ENCODE measurements at places on chromosomes 11 and 22. TPM values are rescaled to one million over a fixed set of nuclear protein-coding genes. Genes with fewer than 3 reads are reported as not detected.
A peak's percentile ranks its signal among the peaks of the same experiment; 100 is the strongest.

- no peak for DNase-seq
Measured at GRCh38 chr22:23127055-23127756, 14.6 kb downstream of the RSPH14 start.

- peak; percentile 34 for DNase-seq
Measured at GRCh38 chr22:27686534-27686933, 115.0 kb downstream of the MN1 start.

DNA sequence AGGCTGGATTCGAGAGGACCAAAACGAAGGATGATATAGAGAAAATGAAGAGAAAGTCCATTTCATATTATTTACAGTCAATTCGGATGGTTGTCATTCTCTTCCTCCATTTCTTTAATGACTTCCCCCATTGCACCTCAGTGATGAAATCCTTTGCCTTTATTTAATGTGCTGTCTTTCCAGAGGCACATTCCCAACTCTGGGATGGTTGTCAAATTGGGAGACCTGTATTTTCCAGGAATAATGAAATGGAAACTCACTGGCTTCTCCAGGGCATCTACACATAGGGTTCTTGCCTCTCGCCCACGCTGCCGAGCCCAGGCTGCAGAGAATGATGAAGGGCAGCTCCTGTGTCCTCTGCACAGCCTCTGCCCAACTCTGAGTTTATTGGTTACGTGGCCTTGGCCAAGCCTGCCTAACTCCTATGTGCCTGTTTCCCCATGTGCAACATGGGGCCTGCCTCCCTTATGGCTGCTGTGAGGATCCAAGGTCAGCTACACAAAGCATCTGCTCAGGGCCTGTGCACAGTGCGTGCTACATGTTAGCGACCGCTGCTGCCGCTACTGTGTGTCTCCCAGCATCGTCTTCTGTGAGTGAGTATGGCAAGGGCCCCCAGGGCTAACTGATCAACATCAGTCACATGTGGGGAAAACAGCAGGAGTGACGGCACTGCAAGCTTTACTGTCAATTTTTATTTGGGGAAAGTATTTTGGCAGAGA, 81.5 kb upstream of the BID start:
- no peak for DNase-seq

SLC22A8 gene
- not detected for total RNA-seq

DNA sequence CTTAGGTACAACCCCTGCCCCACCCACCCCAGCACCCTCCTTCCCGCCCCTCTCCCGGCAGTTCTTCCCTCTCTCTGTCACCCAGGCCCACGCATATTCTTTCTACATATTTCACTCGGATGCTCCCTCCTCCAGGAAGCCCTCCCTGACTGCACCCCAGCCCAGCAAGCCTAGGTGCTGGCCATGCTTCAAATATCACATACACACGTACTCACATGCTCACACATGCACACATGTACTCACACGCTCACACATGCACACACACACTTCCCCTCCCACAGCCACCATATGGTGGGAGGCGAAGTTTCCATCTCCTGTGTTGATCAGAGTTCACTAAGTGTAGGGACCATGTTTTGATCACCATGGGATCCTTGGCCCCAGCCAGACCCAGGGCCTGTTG, 90.4 kb downstream of the WNT7B start:
- no peak for DNase-seq

DNA sequence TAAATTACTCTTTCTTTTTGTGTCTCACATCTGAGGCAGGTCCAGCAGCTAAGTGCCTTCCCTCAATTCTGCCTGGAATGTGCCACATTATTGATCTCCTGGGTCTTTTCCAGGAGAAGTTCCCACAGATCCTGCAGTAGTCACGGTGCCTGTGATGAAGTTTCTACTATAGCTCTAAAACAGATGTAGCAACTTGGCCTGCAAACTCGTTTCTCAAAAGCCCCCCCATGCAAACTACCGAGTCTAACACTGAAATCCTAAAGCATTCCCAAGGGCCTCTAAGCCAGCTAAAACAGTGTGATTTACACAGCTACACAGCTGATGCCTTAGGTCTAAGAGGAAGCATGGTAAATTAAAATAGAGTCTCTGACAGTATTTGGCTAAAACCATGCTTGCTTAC, 54.3 kb downstream of the DDI1 start:
- DNase-seq, result no peak

DNA sequence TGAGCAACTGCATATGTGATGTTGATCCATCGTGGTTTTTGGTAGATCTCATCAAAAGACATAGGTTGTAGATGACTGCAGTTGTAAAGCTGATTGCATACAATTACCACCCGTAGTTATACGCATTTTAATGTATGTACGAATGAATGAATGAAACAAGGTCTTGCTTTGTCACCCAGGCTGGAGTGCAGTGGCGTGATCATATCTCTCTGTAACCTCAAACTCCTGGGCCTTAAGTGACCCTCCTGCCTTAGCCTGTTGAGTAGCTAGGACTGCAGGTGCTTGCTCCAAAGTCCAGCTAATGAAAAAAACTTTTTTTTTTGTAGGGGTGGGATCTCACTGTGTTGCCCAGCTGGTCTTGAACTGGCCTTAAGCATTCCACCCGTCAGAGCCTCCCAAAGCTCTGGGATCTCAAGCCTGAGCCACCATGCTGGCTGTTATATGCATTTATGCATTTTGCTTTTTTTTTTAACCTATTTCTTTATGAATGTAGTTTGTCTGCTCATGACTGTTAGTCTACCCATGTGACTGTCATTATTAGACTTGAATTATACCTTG, 53.5 kb downstream of the PPP6R3 start:
- DNase-seq, result no peak

ME3 gene
- 91.8 TPM for total RNA-seq

GRCh38 chr22:35155403-35156025, 89.6 kb downstream of the ISX start:
- no peak for DNase-seq
